ENCODE measurements at places on chromosomes 12 and 14.

DNA sequence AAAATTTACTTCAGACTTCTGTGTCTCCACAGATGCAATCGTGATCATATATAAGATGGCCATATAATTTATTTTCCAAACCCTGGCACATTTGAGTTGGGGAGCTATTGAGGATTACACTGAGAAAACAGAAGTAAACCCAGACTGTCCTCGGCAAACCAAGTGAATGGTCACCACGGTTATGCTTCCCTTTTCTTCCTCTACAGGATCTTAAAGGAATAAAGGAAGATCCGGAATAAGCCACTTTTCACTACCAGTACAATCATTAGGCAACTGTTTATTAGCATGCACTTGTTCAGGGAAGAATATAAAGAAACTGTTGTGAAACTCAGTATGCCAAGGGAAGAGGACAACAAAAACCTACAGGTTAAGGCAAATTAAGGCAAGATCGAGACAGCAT lies 27.6 kb downstream of the SBNO1 start:
- no peak for DNase-seq

- no peak for DNase-seq
These were observed 117.8 kb downstream of the DUSP6 start for GRCh38 chr12:89234324-89235114.

DNA sequence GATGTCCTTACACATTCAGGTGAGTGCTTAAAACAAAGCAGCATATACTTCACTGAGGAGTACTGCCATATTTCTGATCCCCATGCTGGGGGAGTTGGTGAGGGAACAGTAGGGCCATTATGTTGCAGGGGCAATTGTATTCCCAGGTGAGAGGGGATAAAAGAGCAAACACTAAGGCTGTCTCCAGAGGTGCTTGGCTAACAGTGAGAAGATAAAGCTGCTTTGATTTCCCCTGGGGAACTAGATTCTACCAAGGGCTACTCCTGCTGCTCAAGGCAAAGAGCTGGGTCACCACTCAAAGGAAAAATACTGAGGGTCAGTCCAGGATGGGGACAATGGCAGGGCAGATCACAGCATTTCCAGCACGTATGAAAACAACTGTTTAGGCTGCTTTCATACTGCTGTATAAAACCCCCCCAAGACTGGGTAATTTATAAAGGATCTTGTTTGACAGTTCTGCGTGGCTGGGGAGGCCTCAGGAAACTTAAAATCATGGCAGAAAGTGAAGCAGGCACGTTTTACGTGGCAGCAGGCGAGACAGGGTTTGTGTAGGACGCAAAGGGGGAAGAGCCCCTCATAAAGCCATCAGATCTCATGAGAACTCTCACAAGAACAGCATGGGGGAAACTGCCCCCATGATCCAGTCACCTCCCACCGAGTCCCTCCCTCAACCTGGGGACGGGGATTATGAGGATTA lies 47.8 kb upstream of the OR5AU1 start:
- DNase-seq, result no peak

DNA sequence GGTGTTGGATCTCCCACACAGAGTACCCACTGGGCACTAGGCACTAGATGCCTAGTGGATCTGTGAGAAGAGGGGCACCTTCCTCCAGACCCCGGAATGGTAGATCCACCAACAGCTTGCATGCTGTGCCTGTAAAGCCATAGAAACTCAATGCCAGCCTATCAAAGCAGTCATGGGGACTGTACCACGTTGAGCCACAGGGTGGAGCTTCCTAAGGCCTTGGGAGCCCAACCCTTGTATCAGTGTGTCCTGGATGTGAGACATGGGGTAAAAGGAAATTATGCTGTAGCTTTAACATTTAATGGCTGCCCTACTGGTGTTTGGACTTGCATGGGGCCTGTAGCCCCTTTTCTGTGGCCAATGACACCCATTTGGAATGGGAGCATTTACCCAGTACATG lies 1024.9 kb downstream of the TMEM121 start:
- no peak for DNase-seq

DNA sequence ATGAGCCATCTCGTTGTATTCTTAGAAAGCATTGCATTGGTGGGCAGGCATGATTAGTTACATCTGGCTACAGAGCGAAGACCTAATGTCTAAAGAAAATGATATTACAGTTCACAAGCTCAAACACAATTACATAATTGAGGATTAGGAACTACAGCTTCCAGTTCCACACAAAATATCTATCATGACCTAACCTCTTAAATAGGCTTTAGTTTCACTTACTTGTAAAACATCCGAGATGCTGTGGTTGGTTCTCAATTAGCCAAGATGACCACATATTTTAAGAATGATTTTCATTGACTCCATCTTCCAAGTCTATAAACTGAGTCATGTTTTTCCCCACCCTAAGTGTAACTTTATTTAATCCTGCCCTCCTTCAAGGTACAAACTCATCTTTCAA lies 69.5 kb downstream of the LRIG3 start:
- peak; percentile 39 for DNase-seq

GRCh38 chr12:100481021-100481420 lies 7.4 kb downstream of the NR1H4 start:
- DNase-seq, result no peak

GRCh38 chr14:99270458-99271220 lies 1.4 kb downstream of the BCL11B start:
- peak; percentile 37 for DNase-seq

DNA sequence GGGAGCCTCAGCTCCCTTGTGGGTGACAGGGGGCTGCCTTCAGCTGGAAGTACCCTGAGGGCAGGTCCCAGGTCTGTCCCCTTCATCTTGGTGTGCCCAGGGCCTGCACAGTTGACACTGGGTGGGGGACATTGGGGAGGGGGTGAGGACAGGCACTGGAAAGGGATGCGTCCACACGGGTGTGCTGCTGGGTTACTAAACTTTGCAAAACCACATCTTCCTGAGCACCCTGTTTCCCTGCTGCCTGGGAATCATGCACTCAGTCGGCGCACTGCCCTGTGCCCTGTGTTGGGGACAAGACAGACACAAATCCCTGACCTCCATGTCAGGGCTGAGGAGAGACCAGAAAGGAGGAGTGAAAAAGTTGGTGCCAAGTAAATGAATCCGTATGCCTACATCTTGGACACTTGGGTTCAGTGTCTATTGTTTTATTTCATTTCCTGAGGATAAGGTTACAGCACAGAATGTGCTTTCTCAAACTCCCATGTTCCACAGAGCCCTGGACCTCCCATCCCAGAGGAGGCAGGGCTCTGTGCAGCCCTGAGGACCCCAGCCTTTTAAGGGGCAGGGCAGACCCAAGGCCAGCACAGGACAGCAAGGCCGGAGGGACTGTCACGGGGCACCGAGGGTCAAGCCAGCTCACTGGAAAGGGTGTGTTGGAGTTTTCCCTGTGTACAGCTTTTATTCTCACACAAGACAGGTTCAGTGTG lies 2.9 kb upstream of the SLC25A29 start:
- no peak for DNase-seq

DNA sequence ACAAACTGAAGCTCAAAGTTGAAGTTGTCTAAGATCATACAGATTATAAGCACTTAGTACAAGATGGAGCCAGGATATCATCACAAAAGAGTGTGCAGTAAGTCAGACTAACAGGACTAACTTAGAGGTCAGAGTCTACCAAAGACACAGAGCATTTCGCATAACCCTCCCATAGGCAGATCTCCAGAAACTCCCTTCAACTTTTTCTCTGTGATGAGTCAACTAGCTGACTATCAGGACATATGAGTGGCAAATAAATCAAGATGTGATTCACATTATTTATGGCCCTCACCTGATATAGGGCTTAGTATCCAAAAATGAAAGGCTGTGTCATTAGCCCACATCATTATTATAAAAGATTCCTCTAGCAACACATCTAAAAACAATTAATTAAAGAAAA lies 484.6 kb downstream of the GALC start:
- no peak for DNase-seq

DNA sequence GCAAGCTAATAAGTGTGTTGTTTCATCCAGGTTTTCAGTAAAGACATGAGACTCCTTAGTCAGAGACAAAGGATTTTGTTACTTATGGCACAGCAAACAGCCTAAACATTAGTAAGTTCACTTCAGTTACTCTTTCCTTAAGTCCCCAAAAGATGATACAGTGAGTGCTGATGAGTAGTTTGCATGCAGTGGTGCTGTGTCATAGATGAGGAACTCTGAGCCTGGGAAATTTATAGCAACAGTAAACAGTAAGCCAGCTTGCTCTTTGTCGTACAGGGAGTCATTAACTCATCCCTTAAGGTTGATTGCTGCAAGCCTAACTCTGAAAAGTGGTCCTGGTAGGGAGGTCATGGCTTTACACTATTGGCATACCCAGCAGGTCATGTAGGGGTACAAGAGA lies 208.6 kb upstream of the OR4E1 start:
- no peak for DNase-seq

- DNase-seq, result peak; percentile 33
These were observed 657 bp downstream of the PEBP1 start for GRCh38 chr12:118136559-118137003.

DNA sequence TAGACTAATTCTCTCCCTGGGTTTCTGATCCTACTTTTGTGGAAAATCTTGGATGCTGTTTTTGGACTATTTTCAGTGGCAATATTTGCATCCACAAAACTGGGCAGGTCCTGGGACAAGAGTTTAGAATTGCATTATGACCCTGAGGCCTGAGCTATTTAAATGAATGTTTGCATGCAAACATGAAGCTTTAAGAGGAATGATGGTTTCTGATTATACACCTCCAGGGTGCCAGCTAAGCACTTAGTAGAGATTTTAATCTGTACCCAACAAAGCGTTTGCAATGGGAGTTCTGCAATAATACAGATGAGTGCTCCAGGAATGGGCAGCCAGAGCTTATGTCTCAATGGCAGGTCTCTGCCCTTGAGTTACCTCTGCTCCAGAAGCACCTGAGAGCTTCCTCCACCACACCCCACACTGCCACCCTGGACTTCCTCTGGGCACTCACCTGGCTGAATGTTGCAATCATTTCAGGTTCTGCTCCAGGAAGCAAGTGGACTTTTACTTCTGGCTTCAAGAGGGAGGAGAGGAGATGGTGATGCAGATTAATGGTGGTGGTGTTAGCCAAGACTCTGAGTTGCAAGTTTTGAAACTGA lies 6.0 kb upstream of the SPTLC2 start:
- DNase-seq, result no peak

GRCh38 chr12:5944053-5944452 lies 1.0 kb downstream of the ANO2 start:
- no peak for DNase-seq

DNA sequence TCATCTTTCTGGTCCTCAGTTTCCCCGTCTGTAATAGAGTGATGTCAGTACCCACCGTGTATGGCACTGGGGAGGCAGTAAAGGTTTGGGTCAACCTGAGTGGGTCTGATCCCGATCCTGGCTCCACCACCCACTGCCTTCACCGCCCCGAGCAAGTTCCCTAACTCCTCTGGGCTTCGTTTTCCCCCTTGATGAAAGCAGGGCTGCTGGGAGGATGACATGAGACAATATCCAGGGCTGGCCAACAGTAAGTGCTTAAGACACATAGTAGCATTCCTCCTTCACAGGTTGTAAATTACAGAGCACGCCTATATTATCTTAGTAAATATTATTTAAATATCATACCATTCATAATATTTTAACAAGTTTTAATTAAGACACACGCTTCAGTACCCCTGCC lies 595 bp downstream of the PLEK2 start:
- no peak for DNase-seq

DNA sequence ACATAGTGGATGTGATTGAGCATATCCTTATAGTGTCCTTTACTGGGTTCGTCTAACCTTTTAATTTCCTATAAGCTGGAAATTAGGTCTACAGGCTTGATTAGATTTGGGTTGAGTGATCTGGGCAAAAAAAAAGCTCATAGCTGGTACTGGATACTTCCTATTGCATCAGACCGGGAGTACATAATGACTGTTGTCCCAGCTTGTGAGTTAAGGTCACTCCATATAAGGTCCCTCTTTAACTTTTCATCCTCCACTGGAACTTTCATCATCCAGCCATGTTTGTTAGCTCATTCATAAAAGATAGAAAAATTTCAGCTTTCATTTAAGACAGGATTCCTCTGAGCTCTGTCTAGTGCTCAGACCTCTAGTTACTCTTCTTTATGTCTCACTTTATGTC lies 80.8 kb downstream of the C14orf132 start:
- DNase-seq, result no peak

DNA sequence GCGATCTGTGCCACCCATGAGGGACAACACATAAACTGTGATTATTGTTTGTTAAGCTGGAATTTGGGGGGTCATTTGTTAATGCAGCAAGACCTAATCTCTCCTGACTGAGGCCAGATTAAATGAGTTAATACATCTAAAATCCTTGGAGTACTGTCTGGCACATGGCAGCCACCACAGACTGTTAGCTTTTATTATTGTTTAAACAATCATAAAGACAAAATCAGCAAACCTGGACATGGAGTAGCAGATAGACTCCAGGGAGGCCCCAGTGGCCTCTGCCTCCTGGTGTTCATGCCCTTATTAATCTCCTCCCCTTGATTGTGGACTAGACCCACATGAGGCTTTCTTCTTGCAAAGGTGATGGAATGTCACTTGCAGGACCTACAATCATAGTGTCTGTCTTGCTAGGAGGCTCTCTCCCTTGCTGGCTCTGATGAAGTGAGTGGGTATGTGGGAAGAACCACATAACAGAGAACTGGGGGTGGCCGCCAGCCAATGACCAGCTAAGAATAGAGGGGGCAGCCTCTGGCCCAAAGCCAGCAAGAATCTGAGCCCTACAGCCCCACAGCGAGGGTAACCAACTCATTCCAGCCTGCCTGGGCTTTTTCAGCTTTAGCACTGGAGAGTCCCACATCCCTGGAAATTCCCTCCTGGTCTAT lies 142.0 kb downstream of the SCARB1 start:
- peak; percentile 52 for DNase-seq

- no peak for DNase-seq
These were observed 92.7 kb downstream of the BORCS5 start for GRCh38 chr12:12449533-12450025.

GRCh38 chr12:51869931-51870330 lies 18.0 kb upstream of the ANKRD33 start:
- DNase-seq, result no peak

DNA sequence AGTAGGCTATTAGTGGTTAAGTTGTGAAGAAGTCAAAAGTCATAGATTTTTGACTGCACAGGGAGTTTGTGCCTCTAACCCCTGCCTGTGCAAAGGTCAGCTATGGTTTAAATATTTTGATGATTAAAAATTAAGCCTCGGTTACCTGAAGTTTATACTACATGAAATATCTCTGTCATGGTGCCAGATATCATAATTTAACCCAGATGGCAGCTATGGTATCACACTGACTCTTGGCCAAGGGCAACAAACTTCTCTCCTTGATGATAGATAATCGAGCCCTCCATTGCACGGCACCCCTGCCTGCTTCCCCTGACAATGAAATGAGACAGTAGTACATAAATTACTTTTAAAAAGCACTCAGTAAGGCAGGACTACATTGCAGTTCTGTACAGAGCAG lies 80.8 kb downstream of the SLC35F4 start:
- peak; percentile 31 for DNase-seq

- no peak for DNase-seq
These were observed 60.7 kb downstream of the NTF3 start for GRCh38 chr12:5492562-5492961.

GRCh38 chr14:68172216-68172615 lies 352.6 kb downstream of the RAD51B start:
- DNase-seq, result no peak

GRCh38 chr14:43161477-43161876 lies 1345.6 kb downstream of the FSCB start:
- DNase-seq, result no peak

GRCh38 chr12:124527861-124528561 lies 39.4 kb downstream of the NCOR2 start:
- DNase-seq, result peak; percentile 92
